ENCODE measurements at places on chromosomes 7 and 10. TPM values are rescaled to one million over a fixed set of nuclear protein-coding genes. Genes with fewer than 3 reads are reported as not detected.

The NRG3 gene
- total RNA-seq = 7.9 TPM

The LBX1 gene
- not detected for total RNA-seq

The JCAD gene
- total RNA-seq = 58.3 TPM

The C10orf105 gene
- 0.11 TPM for total RNA-seq

The PRLHR gene
- total RNA-seq = not detected

The IGF2BP3 gene
- total RNA-seq = 37.9 TPM

The PVRIG gene
- 0.33 TPM for total RNA-seq

Measured in camera-type eye (tissue), 1 donor.